ENCODE measurements at places on chromosomes 11 and 22.

DNA sequence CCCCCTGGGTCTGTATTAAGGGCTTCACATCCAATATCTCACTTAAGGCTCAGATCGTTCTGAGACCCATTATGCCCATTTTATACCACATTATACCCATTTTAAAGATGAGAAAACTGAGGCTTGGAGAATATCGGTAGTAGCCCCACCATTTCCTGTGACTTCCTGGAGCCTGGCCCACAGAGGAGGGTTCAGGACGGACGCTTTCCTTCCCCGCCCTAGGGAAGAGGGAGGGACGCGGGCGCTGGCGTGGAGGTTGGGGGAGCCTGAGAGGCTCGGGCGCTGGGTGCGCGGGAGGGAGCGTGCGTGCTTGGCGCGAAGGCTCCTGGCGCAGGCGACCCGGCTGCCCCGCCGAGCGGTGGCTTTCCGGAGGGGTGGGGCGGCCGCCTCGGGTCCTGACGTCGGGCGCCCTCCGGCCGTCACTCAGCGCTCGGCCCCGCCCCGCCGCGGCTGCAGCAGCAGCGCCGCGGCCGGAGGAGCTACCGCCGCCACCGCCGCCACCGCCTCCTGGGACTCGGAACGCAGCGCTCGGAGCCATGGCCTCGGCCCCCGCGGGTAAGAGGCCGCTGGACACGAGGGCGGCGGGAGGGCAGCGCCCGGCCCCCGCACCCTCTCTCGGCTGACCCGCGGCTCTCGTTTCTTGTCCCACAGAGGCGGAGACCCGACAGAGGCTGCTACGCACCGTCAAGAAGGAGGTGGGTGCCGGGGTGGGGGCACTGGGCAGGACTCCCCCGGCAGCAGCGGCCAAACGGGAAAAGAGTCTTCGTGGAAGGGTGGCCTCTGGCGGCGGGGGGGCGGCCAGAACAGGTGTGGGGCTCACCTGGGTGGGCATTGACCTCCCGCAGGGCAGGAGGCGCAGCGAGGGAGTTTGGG lies at the start of gene SGSM1:
SGSM1 (plus strand) TSS at position 422 of the 873 bp plus-strand sequence; CDS start at position 537, 115 bp downstream.
- ATAC-seq: peak; percentile 90

DNA sequence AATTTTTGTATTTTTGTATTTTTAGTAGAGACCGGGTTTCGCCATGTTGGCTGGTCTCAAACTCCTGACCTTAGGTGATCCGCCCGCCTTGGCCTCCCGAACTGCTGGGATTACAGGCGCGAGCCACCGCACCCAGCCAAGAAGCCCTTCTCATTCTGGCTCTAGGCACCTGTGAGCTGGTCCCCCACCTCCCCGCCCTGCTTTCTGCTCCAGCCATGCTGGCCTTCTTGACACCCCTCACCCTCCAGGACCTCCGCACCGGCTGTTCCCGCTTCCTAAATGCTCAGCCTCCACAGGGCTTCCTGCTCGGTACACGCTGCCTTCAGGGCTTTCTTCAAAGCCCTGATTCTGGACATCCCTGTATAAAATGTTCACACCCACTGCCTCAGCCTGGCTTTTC lies 5.5 kb upstream of the FXYD2 start:
- ATAC-seq: no peak

GRCh38 chr11:35139722-35140282 lies 831 bp downstream of the CD44 start:
- ATAC-seq: peak; percentile 56

DNA sequence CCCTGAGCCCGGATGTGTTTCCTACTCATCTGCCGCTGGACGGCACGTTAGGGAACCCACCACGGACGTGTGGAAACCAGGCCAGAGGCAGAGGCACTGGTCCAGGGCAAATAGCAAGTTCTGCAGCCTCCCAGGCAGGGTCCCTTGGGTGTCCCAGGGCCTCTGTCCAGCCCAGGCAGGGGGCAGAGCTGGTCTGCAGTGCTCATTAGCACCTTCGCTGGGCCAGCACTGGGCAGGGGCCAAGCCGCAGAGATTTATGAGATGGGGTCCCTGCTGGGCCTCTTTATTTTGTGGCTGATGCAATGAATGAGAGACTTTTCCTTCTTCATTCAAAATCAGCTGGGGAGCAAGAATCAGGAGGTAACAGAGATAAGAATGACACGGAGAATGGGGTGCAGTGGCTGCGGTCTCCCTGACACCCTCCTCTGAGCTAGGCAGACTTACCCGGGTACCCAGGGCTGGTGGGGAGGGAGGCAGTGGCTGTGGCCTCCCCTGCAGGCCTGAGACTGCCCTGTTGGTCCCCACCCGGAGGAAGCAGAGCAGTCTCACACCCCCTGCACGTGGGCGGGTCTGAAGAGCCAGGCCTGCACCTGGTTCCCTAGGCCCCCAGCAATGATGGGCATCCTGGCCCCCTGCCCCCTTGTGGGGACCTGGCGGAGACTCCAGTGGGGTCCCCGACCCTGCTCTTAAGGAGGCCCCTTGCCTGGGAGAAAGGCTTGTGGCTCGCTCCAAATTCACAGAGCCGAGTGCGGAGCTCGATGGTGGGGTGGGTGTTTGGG lies 14.0 kb upstream of the PARVG start:
- ATAC-seq: no peak

DNA sequence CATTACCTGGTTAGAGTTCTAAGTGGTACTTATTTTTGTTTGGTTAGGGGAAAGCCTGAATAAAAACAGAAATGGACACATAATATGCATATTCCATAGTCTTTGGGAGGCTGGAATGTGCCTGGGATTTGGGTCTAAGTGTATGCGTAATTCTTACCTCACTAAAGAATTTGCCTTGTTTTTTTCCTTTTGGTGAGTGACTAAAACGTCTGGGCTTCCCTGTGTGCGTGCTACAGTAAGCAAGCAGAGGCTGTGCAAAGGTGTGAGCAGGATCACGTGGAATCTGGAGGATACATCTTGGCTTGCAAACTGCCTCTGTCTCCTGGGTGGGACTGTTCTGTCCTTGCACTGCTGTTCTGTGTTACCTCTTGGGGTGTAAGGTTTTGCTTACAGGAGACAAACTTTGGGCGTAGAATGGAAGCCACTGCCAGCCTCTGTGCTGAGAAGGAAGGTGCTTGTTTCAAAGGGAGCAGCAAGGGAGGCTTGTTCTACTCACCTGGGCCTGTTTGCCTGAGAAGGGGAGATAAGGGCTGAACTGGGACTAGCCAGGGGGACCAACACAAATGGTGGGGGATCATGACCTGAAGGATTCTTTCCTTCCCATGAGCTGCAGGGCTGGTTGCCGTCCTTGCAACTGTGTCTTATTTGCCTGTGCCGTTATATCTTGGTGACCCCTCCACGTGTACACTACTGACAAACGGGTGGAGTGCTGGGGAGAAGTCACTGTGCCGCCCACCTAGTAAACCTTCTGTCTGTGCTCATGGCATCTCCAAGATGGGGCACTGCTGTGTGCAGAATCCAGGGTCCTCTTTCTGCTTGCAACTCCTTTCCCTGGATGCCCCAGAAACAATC lies 4.5 kb downstream of the NEAT1 start:
- ATAC-seq: peak; percentile 1

DNA sequence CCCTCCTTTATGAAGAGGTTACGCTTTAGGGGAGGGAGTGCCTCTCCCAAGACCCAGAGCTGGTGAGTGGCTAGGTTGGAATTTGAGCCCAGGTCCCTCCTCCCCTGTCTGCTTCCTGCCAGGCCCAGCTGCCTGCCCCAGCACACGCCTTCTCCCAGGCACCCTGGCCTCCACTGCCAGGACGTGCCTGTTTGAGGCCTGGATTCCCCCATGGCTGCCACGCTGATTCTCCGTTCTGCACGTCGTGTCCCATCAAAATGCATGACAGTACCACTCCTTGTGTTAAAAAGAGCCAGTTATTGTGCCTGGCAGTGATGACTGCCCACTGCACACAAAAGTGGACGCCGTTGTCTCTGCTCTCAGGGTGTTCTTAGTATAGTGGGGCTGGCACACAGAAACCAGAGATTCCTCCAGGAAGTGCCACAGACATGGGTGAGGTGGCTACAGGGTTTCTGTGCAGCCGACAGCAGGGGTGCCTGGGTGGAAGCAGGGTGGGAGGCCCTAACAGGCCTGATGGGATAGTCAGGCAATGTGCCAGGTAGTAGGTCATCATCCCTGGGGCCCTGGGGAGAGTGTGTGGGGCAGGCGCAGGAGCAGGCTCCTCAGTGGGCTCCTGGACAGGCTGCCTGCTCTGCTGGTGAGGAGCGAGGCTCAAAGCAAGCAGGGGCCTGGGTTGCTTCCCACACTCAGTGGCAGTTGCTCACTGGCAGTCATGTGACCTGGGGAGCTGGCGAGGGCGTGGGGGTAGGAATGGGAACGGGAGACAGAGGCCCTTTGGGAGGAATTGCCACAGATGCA lies 24.2 kb downstream of the MED15 start:
- peak; percentile 93 for ATAC-seq

DNA sequence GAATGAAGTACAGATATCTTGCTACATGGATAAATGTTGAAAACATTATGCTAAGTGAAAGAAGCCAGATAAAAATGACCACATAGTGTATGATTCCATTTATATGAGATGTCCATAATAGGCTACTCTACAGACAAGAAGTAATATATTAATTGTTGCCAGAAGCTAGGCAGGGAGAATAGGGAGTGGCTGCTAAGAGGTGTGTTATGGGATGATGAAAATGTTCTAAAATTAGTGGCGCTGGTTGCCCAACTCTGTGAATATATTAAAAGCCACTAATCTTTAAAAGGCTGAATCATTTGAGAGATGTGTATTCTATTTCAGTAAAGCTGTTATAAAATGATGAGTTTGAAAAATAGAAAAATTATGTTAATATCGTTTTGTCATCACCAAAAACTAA lies 144.4 kb downstream of the NCAM1 start:
- peak; percentile 46 for ATAC-seq

DNA sequence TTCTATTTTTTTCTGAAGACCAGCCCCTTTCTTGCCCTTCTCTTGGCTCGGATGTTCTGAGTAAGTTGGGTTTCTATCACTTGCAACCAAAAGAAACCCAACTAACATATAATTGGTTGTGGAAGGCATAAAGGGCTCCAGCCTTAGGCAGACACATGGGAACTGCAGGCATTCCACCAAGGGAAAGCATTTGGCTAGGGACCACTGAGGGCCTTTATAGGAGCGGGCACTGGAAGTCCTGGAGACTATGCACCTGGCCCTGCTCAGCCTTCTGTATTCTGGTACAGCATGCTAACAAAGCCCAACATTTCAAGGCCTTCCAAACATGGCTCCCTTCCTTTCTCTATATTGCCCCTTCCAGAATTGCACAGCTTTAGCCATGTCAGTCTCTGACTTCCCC lies 17.6 kb upstream of the LMO1 start:
- ATAC-seq: no peak

DNA sequence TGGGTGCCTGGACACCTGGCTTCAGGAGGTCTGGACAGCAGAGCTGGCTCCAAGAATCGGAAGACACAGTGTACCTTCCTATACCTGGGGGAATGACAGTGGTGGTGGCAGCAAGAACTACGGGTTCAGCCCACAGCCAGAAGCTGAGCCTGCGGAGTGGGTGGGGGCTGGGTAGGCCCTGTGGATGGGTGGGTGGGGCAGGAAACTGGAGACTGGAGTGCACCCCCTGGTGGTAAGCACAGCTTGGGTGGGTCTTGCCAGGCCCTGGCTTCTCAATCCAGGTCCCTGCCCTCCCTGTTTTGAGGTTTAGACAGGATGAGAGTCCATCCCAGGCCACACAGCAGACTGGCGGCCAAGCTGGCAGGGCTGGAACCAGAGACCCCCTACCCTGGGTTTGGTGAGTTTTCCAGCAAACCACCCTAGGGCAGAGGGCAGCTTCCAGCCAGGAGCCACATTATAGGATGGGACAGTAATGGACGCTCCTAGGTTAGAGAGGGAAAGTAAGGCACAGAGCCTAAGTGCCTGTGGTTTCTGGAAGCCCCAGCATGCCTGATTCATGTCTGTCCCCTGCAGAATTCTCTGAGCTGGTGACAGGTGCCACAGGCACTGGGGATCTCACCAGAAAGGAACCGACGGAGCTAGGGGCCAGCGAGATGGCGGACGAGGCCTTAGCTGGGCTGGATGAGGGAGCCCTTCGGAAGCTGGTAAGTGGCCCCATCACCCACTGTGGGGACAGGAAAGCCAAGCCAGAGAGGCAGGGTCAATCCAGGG lies 1.7 kb downstream of the SMTN start:
- ATAC-seq: peak; percentile 21

GRCh38 chr11:86442827-86443226 lies 68.1 kb downstream of the CCDC81 start:
- no peak for ATAC-seq

DNA sequence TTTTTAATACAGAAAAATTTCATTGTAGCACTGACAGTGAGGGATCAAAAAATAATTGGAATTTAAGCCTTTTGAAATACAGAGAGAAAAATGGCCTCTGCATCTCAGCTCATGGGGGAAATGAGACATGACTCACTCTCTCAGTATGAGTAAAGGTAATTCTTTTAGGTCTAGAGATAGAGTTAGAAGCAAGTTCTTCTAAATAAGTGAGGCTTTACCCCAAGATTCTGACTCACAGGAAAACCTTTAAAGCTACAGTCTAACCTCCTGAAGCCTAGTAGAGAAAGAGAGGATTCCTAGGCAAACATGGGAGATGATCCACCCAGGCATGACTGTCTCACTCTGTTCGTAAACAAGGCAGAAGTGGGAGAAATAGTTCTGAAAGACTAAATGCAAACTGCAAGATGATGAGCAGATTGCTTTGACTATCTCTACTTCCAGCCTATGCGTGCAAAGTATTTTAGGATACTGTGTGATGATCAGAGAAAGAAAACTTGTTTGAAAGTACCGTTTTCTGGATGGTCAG lies 1003.3 kb upstream of the CCDC90B start:
- no peak for ATAC-seq
